ENCODE measurements at places on chromosomes 4 and X.

- DNase-seq = no peak
Measured at GRCh38 chr4:152010710-152011079, 249.9 kb upstream of the GATB start.

DNA sequence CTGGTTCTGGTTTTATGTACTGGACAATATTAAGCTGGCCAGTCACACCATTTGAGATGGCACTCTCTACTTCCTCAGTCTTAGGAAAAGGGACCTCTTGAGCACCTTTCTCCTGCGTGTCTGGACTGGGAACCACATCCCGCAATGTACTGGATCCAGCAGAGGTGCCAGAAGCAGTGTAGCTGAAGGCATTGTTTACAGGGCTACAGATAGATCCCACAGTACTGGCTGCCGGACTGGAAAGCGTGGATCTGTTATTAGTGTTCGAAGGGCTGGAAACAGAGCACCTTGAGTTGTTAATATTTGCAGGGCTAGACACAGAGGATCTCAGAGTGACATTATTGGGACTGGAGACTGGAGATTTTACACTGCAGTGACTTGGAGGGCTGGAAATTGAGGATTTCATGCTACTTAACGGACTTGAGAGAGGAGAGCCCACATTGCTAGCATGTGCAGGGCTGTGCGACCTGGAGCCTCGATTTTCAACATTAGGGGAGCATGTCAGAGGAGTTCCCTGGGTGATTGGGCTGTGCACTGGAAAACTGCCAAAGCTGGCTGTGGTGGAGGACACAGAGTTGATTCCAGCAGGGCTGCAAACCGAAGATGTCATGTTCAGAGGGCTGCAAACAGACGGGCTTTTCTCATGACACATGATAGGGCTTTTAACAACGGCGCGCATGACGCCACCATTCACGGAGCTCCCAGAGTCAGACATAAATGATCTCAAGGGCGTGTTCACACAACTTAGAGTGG lies 6.4 kb downstream of the NR3C2 start:
- no peak for DNase-seq

DNA sequence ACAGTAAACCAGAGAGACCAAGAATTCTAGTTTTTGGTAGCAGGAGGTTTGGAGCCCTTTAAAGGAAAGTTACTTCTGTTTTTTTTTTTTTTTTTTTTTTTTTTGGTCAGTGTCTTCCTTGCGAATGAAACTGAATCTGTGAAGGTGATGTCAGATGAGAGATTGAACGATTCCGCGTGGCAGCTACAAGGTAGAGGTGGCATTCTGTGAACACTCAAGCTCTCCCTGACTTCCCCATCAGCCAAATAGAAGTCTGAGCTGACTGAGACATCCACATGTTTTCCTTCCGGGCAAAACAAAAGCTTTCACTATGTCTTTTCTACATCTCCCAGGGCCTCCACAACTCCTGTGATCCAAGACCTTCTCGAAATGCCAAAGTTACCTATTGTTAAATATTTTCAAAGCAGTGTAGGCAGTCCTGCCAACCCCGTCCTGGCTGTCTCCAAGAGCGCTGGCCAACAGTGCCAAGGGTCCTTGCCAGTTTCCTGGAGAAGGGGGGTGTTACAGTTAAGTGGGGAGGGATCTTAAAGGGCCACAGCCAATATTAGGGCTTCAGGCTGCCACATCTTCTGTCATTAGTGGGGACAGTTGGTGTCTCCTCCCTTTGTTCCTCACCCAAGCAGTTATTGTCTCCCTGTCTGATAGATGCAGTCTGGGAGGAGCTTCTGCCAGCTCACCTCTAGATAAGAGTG lies 102.9 kb upstream of the SLC34A2 start:
- DNase-seq = no peak

GRCh38 chrX:28649541-28649940 lies 62.3 kb downstream of the IL1RAPL1 start:
- DNase-seq = no peak

DNA sequence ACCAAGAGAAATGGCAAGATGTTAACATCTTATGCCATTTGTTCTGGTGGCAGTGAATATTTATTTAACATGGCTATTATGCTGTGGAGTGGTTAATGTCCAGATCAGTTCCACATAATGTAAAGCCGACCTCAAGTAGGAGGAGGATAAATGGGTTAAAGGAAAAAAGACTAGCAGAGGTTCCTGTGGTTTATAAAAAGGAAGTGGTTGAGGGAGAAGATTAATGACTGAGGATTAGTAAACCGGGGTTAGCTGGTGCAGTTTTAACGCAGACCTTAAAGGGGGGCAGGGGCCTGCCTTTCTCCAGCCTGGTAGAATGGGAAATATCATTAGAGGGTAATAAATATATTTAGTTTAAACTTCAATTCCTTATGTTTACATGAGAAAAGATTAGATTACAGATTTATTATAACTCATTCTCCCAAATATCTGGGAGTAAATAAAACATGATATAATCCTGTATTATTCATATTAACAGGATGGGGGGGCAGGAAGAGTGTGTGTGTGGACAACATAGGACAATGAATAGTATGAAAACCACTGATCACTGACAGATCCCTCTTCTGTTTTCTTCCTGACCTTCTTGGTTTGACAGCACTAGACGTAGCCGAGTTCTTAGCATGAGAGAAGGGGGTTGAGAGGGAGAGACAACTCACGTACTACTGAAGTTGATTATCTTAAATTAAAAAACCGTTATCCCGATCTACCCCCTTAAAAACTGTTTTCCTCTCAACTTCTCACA lies 124.1 kb upstream of the LIMCH1 start:
- DNase-seq = no peak

DNA sequence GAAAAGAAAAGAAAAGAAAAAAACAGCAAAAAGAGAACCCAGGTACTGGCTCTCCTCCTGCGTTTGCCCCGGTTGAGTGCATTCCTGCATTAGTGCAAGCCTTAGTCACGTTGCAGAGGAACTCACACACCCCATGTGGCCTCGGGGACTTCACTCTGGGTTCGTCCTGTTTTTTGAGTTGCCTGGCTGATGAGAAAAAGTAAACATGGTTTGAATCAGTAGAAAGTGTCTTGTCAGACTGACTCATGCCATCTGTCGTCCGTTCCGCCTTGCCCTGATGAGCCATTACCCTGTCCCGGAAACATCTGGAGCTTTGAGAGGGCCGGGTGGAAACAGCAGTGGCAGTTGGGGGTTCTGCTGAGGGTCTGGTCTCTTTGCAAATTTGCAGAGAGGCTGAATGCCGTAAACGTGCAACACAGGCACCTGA lies 16.3 kb downstream of the CD99 start:
- peak; percentile 92 for DNase-seq

All from epithelial cell of prostate (primary cell).